ENCODE measurements at places on chromosomes 7 and 10.

DNA sequence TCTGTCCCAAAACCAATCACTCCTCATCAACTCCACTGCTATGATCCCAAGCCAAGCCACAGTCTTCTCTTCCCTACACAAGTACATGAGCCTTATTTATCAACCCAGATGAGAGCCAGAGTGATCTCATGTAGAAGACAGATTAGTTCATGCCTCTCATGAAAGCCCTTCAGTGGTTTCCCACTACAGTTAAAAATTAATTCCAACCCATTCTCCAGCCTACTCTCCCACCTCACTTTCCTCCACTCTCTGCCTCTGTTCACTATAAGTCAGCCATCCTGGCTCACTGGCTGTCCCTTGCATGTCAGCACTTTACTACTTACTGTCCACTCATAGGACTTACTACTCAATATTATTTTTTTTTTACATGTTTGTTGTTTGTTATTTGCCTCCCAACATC is 67.3 kb downstream of the CACUL1 start:
- DNase-seq = no peak

DNA sequence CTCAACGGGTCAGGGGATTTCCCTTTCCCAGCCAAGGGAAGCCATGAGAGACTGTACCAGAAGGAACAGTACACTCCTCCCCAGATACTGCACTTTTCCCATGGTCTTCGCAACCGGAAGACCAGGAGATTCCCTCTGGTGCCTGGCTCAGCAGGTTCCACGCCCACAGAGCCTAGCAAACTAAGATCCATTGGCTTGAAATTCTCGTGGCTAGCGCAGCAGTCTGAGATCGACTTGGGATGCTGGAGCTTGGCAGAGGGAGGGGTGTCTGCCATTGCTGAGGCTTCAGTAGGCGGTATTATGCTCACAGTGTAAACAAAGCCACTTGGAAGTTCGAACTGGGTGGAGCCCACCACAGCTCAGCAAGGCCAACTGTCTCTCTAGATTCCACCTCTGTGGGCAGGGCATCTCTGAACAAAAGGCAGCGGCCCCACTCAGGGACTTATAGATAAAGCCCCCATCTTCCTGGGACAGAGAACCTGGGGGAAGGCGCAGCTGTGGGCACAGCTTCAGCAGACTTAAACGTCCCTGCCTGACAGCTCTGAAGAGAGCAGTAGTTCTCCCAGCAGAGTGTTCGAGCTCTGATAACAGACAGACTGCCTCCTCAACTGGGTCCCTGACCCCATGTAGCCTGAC is 29.6 kb downstream of the SLC16A12 start:
- DNase-seq = no peak

DNA sequence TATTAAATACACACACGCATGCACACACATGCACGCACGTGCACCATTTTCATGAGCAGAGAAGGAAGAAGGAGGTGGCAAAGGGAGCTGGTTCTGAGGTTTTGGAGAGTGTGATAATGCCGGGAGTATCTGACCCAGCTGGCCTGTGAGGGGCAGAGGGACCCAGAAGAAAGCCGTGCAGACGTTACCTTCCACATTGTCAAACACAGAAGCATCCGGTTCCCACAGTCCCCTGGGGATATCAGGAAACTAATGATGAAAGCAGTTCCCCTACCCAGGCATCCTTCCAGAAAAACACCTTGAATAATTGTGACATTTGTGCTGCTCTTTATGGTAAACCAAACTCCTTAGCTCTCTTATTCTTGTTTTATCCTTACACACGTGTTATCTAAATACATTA is 85.7 kb upstream of the FAM180A start:
- no peak for DNase-seq

DNA sequence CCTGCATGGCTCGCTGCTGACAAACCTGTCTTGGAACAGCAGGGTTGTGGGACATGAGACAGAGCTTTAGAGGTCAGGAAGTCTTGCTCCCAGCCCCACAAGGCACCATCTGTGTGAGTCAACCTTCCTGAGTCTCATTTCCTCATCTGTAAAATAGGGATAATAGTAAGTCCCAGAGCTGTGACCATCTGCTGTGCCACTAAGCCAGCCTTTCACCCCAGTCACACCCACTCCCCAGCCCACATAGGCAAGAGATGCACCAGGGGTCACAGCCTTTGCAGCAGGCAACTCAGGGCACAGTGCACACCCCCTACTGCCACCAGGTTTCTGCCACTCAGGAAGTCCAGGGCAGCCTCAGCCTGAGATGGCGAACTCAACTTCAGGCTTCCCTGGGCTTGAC is 29.4 kb upstream of the CDH23 start:
- DNase-seq = no peak

GRCh38 chr10:69359148-69359547 is 57.6 kb downstream of the TACR2 start:
- DNase-seq = no peak

All from stimulated activated CD8-positive, alpha-beta memory T cell treated with anti-CD3 and anti-CD28 coated beads, Interleukin-2, amount 100 ng/mL, for 48 hours (primary cell).